Ovary (tissue), 10 donors: ENCODE measurements at places on chromosomes 12 and 14. TPM values are rescaled to one million over a fixed set of nuclear protein-coding genes. Genes with fewer than 3 reads are reported as not detected.

Gene ENDOU
- 3.6 TPM for total RNA-seq

Gene CAPZA3
- not detected for total RNA-seq

Gene C1RL
- 98.9 TPM for total RNA-seq

Gene P2RX2
- not detected for total RNA-seq

Gene DTX1
- 0.56 TPM for total RNA-seq
